ENCODE measurements at places on chromosomes 11 and 22.

DNA sequence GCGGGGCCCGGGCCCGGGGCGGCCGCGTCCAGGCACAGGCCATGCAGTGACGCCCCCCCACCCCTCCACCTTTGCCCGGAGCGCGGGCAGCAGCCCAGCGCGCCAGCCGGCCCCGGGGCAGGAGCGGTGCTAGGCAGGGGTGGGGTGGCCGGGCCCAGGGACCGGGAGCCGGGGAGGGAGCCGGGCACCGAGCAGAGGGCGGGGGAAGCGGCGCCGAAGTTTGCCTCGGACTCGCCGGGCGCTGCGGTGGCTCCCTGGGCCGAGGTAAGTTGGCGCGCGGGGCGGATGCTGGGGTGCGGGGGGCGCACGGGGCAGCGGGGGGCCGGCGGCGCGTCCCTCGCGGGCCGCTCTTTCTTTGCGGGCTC is 332 bp downstream of the TEAD1 start:
- DNase-seq, result no peak

DNA sequence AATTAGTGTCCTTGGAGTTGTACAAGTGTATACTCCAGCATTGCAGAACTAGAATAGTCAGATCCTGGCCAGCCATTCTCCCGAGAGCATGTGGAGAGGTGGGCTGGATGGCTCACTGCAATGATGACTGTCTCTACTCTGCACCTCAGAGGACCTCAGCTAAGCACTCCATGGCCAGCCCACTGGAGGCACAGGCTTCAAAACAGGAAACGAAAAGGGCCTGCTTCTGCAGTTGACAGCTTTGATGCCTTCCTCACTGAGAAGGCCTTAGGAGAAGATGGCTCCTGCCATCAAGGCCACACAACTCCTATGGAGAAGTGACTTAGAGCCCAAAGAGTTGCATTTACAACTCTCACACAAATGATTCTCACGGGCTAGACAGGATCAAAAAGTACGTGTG is 9.1 kb downstream of the POLD4 start:
- no peak for DNase-seq

DNA sequence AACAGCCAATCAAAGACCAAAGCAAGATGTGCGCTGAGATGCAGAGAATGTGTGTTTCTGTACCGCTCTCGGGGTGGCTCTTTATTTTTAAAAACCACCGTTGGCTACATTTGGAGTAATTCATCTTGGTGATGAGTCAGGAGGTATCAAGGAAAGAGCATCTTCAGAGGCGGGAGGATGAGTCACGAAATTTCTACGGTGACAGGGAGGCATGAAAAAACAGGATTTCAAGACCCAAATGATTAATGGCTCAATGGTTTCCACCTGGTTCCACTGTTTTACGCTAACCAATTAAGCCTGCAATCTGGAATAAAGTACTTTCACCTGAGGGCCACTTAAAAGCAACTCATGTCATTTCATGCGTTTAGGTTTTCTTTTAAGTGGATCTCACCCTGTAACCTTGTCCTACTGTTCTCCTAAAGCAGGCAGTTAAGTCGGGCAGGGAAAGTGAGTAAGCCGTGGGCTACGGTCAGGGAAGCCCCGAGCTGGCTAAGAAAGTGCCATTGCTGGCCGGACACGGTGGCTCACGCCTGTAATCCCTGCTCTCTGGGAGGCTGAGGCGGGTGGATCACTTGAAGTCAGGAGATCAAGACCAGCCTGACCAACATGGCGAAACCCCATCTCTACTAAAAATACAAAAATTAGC is 74.6 kb downstream of the CELSR1 start:
- DNase-seq, result no peak

DNA sequence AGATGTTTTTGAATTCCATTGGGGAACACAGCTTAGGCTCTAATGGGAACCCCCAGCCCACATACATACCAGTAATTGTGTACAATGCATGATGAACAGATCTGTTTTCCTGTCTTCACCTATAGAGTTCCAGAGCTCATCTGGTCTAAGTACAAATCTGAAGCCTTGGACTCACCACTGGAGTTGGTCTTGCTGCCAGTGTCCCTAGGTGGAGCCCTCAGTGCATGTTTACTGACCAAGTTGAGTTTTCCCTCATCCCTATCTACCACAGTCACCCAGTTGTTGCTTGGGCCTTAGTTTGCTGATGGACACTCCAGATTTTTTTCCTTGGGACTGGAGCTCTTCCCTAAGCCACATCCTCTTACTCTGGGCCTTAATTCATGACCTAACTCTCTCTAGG is 159.2 kb upstream of the DDI1 start:
- DNase-seq, result no peak

DNA sequence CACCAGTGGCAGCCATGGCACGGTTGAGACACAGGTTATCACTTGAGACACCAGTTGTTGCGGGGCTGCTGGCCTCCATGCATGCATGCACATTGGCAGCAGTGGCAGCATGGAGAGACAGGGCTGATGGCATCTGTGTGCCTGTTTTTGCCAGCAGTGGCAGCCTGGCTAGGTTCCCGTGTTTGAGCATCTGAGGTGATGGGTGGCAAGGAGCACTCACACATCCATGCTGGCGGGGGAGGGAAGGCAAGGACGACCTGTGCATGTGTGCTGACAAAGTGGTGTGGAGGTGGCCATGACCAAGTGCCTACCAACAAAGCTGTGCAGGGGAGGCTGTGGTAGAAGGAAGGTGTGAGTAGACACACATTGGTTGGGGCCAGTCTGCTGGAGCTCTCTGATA is 133.5 kb downstream of the CNTN5 start:
- DNase-seq, result no peak

DNA sequence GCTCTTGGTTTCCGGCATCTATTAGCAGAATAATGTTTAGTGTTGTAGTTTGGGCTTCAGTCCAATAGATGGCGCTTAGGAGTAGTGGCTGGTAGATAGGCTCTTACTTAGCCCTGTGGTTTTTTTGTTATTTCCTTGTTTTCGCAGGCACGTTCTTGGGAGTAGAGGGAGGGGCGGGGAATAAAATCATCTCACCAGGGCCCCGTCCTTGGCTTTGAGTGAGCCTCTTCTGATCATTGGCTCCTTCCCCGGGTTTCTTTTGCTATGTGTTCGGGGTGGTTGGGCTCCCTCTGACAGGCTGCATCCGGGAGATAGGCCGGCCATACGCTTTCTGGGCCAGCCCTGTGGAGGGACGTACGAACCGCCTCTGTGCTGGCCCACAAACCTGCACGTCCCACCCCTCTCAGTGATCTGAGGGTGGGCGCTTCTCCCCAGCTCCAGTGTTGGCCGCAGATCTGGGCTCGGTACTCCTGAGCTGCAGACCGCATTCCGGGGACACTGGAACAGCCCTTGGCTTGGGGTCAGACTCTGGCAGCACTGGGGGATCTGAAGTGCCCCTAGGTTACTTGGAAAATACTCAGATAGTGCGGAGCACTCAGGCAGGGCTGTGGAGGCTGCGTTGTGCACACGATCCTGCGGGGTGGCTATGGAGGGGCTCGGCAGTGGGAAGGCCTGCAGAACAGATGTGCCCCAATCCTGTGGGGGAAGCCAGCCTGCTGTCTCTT is 217.0 kb downstream of the DYNC2H1 start:
- DNase-seq, result no peak

GRCh38 chr11:103396237-103396636 is 287.0 kb downstream of the DYNC2H1 start:
- DNase-seq, result no peak

GRCh38 chr11:1810761-1811160 is 24.0 kb upstream of the SYT8 start:
- DNase-seq, result no peak

GRCh38 chr11:71456294-71456693 is 3.3 kb downstream of the NADSYN1 start:
- DNase-seq, result no peak

DNA sequence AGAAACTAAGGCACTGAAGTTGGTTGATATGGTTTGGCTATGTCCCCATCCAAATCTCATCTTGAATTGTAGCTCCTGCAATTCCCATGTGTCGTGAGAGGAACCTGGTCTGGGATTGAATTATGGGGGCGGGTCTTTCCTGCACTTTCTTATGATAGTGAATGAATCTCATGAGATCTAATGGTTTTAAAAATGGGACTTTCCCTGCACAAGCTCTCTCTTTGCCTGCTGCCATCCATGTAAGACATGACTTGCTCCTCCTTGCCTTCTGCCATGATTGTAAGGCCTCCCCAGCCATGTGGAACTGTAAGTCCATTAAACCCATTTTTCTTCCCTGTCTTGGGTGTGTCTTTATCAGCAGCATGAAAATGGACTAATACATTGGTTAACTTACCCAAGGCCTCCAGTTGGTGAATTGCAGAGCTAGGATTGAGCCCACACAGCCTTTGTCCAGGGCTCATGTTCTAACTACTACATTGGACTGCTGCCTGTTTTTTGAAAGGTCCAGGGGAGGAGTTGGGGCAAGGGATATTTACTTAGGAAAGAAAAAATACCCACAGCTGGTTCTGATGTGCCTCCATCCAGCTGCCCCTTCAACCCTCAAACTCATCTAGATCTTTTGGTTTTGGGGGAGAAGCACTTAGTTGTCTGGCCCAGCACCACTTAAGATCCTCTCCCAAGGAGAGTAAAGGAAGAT is 107.8 kb upstream of the NAV2 start:
- no peak for DNase-seq

DNA sequence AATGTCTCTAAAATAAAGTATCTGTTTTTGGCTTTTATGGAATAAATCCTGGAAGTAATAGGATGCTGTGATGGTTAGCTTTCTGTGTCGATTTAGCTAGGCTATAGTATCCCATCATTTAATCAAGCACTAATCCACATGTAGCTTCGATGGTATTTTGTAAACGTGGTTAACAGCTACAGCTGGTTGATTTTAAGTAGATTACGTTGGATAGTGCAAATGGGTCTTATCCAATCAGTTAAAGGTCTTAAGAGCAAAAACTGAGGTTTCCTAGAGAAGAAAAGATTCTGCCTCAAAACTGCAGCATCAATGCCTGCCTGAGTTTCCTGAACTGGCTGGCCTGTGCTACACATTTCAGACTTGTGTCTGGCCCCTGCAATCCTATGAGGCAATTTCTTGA is 314.2 kb upstream of the SORL1-AS1 start:
- DNase-seq, result no peak

DNA sequence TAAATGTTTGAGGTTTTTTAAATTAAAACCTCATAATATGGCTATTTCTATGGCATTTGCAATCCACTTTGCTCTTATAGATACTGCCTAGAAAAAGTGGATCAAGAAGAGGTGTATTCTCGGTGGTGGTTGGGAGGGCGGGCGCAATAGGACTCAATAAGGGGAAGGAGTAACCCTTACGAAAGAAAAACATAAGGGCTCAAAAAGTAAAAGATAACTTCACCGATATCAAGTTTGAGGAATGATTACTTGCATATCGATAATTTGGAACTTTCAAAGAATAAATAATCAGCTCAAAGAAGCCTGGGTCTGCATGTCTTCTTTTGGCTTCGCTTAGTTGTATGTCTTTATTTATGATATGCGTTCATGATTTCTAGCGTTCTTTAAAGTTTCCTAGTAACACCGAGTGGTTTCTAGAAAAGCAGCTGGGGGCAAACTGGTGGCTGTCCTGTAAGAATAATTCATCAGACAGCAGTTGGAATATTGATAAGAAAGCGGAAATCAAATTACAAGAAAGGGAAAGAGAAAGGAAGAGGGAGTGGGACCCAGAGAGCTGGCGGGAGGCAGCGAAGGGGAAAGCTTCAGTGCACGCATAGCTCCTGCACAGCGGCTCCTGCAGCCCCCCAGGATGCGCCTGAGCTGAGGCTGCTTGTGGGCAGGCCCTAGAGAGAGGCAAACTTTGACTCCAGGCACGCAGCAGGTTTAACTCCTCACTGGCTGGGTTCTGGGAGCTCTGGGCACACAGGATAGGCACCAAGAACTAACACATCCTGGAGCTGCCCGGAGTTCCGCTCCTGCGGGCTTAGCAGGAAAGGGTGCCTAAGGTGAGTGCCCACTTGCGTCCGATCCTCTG is 9.1 kb upstream of the FLI1 start:
- DNase-seq, result no peak

DNA sequence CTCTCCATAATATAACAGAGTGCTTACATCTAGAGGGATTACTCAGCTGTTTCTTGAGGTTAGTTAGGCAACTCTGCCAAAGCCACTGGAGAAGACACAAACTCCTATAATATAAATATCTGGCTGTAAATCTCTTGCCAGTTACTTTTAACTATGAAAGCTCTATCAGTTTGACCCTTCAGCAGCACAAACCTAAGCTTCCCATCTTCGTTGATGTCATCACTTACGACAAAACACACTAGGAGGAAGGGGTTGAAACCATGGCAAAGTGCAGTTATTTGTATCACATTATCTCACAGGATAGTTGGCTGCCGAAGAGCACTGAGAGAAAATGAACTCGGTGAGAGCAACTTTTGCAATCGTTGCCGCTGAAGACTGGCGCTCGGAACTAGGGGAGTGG is 922.1 kb downstream of the OPCML start:
- no peak for DNase-seq

DNA sequence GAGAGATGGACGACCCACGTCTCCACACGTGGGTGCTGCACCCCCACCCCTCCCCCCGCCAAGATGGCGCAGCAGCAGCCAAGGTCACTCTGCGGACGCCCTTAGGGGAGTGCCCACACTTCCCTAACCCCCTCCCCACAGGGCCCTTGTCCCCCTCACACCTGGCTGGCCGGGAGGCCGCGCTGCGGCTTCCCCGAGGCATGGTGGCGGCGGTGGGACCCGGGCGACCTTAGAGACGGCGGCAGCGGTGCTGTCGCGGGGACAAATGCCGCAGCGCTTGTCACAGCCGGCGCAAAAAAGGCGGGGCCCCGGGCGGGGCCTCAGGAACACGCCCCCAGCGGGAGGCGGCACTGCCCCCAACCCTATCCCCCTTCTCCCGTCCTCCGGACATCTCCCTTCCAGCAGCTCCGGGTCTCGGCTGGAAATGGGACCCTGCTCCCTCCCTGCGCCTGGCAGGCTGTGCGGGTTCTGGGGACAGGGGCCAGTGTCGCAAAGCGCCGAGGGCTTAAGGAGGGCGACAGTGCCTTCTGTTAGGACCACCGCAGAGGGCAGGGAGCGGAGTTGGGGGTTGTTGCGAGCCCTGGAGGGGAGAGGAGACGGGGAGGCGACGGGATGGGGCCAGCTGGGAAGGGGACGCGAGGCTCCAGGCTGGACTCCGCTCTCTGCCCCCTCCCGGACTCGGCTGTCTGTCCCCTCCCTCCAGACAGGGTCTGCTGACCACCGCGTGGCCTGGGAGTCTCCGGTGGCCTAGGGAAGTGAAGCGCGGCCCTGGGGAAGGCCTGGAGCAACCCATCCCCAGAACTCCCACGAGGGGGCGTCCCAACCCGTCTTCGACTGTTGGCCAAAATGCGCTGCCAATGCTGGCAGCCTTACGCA is at the start of gene CHCHD10:
Gene CHCHD10 (minus strand): TSS at position 300 of the 876 bp plus-strand sequence. CDS start 98 bp downstream, at position 202.
- DNase-seq, result peak; percentile 79

GRCh38 chr22:48223488-48224190 is 1461.2 kb downstream of the TBC1D22A start:
- no peak for DNase-seq

DNA sequence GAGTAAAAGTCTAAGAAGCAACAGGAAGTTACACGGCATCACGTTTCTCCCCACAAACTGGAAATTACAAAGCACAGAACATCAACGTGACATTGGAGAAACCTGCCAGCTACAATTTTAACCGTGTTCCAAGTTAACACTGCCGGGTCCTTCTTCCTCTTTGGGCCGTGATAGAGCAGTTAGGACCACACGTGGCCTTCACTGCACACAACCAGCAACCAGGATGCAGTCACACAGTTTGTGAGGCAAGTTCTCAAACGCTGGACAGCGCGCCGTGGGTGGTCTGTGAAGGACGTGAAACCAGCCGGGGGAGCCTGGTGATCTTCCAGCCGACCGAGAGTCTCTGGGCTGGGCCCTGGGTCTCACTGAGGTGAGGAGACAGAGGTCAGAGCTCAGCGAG is 14.6 kb downstream of the C11orf21 start:
- DNase-seq, result no peak

GRCh38 chr11:36213393-36213840 is 75.8 kb downstream of the COMMD9 start:
- no peak for DNase-seq

- DNase-seq, result no peak
Measured at GRCh38 chr22:24323233-24323632, 52.6 kb downstream of the SPECC1L start.

All from stimulated activated CD4-positive, alpha-beta T cell treated with anti-CD3 and anti-CD28 coated beads, Interleukin-12 subunit alpha, Interleukin-12 subunit beta, amount 100 ng/mL, for 24 hours (primary cell).